ENCODE measurements at places on chromosomes 12 and 14.

GRCh38 chr12:90238663-90239271 is 530.1 kb upstream of the ATP2B1 start:
- no peak for DNase-seq

- DNase-seq = no peak
Observed at GRCh38 chr12:126770188-126770587, 1496.8 kb upstream of the TMEM132C start.

DNA sequence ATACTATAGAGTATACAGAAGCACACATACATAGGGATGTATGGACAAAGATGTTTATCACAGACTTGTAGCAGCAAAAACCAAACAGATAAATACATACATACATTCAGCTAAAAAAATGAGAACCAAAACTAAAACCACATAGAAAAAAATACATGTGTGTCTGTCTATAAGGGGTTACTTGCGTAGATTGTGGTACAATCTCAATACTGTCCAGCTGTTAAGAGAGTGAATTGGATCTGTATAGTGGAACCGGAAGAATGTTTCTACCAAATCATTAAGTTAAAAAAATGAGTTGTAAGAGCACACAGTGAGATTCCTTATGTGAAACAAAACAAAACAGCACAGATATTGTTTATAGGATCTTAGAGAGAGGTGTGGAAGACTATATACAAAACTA is 44.2 kb upstream of the DCD start:
- peak; percentile 19 for DNase-seq

DNA sequence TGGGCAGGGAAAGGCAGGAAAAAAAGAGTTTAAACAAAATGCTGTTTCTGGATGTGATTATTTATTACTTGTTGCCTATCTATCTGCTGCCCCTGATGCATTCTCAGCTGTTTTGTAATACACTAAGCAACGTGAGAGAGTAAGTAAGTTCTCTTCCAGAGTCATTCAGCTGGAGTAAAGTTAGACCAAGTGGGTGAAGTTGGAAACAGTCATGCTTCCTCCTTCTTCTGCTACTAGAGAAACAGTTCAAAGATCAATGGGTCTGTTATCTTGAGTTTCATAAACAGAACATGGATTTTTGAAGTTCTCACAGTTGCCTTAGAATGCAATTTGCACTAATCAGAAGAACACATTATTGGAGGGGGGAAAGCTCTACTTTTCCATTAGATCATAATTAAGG is 279.3 kb downstream of the EGLN3 start:
- DNase-seq = no peak

DNA sequence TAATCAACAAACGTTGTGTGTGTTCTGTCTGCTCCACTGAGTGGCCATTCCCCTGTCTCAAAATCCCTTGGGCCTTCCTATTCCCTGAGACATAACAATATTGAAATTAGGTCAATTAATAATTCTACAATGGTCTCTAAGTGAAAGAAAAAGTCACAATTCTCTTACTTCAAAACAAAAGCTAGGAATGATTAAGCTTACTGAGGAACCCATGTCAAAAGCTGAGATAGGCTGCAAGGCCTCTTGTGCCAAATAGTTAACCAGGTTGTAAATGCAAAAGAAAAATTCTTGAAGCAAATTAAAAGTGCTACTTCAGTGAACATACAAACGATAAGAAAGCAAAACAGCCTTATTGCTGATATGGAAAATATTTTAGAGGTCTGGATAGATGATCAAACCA is 65.0 kb upstream of the AMIGO2 start:
- no peak for DNase-seq

DNA sequence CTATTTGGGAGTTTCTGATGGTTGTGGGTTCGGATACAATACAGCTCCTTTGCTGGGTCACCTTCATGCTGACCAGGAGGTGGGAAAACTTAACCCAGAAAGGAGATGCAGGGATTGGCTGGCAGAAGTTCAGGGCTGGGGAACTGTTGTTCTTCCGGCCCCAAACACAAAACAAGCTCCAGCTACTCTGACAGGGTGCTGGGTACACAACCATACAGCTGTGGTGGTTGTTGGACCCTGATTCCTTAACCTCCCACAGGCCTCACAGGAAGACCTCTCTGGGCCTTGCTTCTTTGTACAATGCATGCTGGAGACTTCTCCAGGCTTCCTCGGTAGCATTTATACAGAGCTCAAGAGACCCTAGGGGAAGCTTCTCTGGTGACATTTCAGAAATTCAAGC is 47.6 kb downstream of the CPM start:
- DNase-seq = no peak

- no peak for DNase-seq
Observed at GRCh38 chr12:101823891-101824290, 6.9 kb downstream of the GNPTAB start.

- DNase-seq = no peak
Observed at GRCh38 chr12:28866715-28867503, 282.2 kb upstream of the FAR2 start.

DNA sequence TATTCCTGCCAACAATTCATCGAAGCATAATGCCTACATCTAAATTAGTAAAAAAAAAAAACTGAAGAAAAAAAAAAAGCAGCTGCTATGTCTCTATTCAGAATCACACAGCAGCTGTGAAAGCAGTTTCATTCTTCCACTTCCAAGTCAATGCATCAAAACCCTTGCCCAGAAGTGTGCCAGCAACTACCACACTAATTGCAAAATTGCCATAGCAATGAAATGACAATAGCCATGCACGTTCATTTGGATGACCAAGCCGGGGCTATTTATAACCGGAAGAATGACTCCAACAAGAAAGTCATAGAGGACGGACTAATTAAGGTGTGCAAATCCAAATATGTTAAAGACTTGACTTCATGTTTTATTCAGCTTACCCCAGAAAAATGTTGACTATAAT is 42.5 kb downstream of the SLC2A13 start:
- no peak for DNase-seq

DNA sequence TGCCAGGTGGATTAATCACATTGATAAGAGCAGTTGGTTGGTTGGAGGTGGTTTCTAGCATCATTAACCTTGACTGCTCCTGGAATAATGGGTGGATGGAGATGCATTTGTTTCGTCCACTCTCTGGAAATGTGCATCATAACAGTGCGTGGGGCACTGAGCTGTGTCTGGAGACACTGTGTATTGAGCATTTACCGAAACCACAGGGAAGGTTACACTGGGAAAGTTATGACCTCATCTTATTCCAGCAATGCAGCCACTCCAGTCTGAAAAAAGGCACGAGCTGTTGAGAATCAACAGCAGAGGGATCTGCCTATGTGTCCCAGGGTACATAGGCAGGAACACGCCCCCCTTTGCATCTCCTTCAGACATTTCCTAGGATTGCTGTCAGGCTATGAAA is 27.2 kb downstream of the RNFT2 start:
- no peak for DNase-seq

DNA sequence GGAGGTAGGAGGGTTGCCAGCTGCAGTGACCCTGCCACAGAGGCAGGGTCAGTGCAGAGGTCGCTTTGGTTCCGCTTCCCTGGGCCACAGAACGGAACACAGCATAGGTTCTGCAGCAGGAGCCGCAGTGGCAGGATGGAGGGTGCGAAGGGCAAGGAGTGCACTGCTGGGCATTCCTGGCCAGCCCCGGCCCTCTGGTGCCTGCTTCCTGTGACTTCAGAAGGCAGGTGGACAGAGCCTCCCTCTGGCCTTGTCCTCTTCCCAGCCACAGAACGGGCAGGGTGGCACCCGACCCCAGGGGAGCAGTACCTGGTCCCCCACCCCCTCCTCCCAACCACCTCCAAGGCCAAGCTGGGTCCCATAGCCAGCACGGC is 37.7 kb downstream of the SLC8B1 start:
- DNase-seq = no peak

DNA sequence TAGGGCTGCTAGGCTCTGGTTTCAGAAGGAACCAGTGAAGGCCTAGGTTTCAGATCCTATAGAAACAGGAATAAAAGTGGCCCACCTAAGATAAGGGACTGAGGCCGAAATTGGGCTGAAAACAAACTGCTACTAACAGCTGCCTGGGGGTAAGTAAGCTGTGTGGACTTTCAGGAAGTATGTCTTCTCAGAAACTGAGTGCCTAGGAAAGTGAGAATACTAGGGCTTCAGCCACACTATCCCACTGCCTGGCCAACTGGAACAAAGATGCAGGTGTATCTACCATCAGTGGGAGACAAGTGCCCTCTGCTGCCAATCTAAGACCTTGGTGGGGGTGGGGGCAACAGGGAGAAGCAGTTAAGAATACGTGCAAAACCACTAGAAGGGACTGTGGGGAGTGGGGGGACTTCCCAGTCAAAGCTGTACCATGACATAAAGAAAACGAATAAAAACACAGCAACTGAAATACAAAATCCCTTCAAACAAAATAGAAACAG is 82.5 kb downstream of the MED13L start:
- peak; percentile 80 for DNase-seq

Data from GM12864 (cell line).